ENCODE measurements at places on chromosomes 7 and 10. TPM values are rescaled to one million over a fixed set of nuclear protein-coding genes. Genes with fewer than 3 reads are reported as not detected.

- DNase-seq = no peak
These were observed 5.4 kb downstream of the POP7 start for GRCh38 chr7:100711369-100711768.

- no peak for DNase-seq
These were observed 103.3 kb downstream of the FANK1 start for GRCh38 chr10:125999694-126000093.

GRCh38 chr7:42319631-42320030 lies 82.6 kb upstream of the GLI3 start:
- DNase-seq = no peak

GRCh38 chr7:17406738-17407137 lies 108.3 kb downstream of the AHR start:
- DNase-seq = no peak

GRCh38 chr7:40682696-40683095 lies 547.9 kb downstream of the SUGCT start:
- DNase-seq = peak; percentile 3

DNA sequence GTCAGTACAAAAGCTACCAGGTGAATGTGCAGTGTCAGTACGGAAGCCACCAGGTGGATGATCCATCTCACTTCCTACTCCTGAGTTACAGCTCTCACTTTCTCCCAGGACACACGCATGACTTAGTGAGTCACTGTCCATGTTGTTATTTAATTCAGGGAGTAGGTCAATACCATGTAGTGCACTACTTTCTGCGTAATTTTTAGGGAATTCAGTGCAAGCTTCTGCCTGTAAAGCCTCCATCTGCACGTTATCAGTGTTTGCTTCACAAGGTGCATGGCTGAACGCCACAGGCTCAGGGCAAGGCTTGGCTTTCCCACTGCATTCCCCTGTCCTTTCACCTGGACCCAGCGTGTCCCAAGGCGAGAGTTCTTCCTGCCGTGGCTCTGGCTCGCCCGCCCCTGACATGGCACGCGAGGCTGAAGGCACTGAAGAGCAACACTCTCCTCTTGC lies 59.5 kb downstream of the LARP4B start:
- DNase-seq = no peak

DNA sequence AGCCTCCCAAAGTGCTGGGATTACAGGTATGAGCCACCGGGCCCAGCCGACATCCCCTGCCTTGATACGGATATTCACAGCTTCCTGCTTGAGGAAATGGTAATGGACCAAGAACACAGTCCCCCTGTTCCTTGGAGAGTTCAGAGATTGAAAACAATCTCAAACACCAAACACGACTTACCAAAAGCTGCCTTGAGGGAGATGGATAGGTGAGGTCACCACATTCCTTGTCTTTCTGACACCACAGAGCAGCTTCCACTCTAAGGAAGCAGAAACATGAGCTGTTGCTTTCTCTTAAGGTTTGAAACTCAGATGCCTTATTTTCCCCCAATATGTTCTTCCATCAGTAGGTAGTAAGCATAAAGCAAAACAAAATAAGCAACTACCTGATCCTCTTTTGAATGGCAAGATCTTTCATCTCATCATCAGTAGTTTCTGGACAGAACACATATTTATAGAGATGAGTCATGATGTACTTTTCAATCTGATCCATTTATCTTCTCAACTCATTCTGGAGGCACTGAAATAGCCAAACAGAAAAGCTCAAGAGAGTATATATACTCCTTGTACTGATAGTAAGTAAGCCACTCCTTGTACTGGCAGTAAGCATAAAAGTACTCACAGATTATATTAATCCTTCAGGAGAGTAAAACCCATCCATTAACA lies 199.1 kb upstream of the KCTD7 start:
- DNase-seq = no peak

GRCh38 chr7:2876031-2876731 lies 32.1 kb upstream of the GNA12 start:
- no peak for DNase-seq

DNA sequence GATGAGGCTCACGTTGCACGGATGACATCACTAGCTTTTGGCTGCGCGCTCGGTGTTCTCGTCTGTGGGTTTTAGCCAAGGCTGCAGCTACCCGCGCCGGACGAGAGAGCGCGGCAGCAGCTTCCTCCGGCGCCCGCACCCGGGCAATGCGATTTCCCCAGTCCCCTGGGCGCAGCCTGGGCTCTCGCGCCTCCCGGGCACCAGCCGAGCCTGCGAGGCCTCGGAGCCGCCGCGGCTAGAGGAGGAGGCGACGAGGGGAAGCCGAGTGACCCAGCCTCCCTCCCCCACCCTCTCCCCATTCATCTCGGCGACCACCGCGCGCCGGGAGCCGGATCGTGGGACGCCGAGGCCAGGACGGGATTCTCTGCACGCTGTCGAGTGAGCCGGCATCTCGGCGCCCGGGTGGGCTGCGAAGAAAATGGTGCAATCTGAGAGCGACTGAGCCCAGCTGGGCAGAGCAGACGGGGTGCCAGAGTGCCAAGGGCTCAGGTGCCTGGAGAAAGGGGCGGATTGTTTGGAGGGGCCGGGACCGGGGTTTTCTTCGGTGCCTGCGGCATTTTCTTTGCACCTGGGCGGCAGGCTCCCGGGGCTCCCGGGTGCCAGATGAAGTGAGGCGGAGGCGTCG lies 1.2 kb upstream of the TMEM178B start:
- DNase-seq = no peak

DNA sequence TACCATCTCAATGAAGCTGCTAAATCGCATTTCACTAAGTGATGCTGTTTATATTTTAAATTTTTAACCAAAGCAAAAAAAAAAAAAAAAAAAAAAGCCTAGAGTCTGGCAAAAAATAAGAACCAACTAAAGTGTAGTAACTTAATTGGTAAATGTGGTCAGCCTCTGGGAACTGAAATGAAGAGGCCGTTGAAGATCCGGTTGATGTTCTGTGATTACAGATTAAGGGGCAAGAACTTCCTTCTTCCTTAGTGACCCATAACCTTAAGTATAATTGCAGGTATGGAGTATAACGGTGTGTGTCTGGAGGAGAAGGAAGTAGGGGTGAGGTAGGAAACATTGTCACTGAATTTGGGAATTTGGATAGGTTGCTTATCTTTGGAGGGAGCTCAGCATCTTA lies 7.7 kb upstream of the SRGN start:
- DNase-seq = no peak

The HMX2 gene
- total RNA-seq = not detected

DNA sequence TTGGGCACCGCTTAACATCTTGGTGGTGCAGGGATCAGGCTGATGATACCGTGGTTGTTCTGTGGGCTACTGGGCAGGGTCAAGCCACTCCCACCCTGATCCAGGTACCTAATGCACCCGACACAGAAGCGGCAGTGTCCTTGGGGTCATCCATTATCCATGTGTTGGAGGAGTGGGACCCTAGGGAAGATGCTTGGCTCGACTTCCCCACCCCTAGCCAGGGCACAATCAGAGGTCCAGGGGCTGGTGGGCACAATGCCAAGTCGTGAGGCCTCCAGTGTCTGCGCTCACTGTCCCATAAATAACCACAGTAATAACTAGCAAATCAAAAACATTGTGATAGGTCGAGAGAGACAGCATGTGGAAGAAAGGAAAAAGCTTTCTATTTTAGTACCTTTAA lies 37.7 kb downstream of the HTRA1 start:
- DNase-seq = no peak

- no peak for DNase-seq
These were observed 44.4 kb upstream of the RELN start for GRCh38 chr7:104033837-104034236.

GRCh38 chr7:2476776-2477446 lies 713 bp upstream of the GRIFIN start:
- no peak for DNase-seq

- no peak for DNase-seq
These were observed 110.9 kb upstream of the PPIF start for GRCh38 chr10:79236433-79236765.

DNA sequence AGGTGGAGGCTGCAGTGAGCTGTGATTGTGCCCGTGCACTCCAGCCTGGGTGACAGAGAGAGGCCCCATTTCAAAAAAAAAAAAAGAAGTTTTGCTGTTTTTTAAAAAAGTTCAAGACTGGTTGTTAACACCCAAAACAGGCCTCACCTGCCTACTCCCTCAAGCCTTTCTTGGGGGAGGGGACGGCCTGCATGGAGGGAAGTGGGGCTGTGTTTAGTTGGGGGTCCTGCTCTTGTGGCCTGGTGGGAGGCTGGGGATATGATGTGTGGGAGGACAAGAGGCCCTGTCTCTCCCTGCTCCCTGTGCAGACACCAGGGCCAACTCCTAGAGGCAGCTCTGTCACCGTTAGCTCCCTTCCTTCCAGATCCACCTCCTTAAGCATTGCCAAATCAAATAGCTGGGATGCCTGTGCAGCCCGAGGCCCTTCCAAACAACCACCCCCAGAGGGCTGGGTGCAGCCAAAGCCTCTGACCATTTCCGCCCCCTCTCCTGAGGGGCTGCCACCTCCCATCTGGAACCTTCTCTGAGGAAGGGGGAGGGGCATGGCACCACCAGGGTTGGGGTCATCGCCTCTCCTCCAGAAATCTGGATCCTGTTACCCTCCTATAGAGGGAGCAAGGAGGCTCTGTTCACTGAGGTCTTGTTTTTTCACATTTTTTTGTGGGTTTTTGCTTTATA lies 32.9 kb upstream of the ANKRD2 start:
- no peak for DNase-seq

DNA sequence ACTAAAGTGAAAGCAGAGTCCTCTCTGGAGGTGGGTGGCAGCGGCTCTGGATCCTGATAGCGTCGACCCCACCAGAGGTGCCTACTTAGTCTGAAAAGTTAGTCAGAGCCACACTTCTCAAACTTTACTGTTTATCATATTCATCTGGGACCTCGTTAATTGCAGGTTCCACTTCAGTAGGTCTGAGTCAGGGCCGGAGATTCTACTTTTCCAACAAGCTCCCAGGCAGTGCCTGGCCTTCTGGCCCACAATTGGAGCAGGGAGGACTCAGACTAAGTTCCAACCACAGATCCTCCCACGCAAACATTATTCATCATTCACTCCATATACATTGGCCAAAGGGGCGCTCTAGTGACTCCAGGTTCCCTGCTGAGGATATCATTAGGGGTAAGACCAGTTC lies 78.1 kb downstream of the VSTM4 start:
- DNase-seq = peak; percentile 91

All from esophagus muscularis mucosa (tissue), 4 donors.